ENCODE measurements at places on chromosomes 2 and 18.

DNA sequence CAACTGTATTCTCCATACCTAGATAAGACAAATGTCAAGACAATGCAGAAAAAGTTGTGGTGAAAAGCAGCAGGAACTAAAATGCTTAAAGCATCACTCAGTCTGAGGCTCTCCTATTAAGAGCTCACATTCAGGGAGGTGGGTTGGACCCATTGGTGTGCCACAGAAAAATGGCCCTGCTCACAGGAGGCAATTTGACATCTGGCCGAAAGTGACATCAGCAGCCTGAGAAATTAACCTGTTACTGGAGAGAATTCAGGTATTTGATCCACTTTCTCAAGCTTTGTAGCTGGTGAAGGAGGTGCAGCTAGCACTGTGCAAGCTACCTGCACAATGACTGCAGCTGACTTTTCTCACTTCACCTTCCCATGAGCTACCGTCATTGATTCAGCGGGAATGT, 86.0 kb downstream of the TMEM247 start:
- no peak for DNase-seq

DNA sequence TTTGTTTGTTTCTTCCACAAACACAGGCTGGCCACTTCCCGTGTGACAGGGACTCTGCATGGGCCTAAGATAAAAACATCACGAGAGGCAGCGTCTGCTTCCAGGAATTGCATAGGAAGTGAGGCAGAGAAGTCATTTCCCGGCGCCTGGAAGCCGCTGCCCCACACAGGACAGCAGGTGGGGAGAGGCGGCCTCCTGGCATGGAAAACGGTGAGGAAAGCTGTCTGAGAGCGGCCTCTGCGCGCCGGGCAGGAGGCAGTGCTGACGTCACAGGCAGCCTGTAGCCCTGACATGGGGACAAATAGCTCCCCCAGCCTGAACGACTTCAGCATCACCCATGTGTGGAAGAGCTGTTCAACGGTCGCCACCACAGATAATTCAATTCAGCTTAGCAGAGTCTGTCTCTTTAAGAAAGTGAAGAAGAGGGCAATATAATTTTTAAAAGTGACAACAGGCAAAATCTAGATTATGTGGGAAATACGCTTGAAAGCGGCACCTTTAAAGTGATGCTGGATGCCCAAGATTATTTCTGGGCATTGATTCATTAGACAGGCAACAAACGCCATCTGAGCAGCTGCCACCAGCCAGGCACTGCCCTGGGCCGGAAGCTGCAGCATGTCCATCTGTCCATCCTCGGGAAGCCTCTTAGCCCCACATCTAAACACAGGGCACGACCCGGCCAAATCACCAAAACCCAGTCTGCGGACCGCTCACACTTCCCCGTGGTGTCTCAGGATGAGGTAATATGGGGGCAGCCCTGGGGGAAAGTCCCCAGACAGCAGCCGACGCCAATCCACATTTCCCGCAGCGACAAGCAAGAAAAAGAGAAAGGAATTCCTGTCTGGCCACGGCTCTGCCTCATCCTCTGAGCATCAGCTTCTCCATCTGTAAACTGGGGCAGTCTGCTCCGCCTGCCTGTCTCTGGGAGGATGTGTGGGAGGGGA, 138.9 kb downstream of the PXDN start:
- no peak for DNase-seq

DNA sequence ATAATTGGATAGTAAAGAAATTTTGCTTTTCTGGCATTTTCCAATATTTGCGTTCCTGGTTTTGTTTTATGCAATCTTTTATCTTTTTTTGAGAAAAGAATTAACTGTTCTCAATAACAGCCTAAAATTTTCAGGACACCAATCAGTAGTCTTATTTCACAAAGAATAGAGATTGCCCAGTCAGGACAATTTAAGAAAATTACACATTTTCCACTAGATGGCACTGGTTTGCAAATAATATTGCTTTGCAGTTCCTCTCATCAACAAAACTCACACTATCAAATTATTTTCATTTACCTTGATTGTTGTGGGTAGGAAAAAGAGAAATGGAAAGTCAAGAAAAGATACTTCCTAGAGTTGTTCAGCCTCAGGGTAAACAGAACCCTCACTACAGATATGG, 2.4 kb upstream of the RBM45 start:
- no peak for DNase-seq

DNA sequence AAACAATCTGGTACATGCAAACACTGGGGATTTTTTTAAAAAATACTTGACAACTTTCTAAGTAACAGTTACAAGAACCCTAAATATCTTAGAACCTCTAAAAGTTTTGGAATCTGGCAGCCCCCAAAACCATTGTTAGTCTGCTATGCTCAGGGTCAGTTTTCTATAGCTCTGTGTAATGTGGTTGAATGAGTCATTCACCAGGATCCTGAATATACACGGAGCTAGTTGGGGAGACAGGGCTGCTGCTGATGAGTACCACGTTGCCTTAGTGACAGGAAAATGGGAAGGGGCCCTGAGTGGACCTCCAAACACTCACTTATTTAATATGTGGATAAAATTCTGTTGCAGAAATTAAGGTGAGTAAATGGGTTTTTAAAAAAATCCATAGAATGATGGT, 36.9 kb upstream of the TANC1 start:
- no peak for DNase-seq

GRCh38 chr18:72634500-72634899, 90.4 kb upstream of the CBLN2 start:
- no peak for DNase-seq

DNA sequence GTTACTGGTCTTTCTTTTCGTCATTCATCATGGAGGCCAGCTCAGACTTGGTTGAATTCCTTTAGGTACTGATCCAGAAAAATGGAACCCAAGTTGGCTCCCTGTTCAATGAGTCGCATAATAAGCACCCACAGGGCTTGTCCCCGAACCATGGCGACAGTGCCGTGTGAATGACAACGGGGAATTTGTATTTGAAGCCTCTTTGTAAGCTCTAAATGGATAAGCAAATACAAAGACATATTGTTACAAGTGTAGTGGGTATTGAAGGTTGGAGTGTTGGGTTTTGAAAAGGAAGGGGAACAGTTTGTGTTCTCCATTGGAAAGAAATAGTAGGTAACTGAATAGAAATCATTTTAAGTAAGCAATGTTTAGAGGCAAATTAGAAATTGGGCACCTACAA, 288.9 kb downstream of the SLC4A3 start:
- DNase-seq: peak; percentile 6

Measured in hippocampal formation (tissue), 2 donors.